ENCODE measurements at places on chromosomes 5 and 9. TPM values are rescaled to one million over a fixed set of nuclear protein-coding genes. Genes with fewer than 3 reads are reported as not detected.

DNA sequence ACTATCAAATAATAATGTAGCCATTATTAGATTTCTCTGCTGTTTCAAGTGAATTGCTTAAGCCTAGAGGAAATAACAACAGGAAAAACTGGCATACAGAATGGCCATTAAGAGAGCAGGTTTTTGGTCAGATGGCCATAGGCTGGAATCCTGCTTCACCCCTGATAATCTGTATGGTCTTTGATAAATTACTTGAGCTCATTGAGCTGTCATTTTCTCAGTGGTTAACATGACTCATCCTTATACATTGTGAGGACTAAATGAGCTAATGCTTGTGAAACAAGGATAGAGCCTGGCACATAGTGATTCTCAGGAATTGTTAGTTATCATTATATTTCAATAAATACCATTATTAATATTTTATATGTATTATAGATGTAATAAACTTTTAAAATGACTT is 516.5 kb downstream of the KIF4B start:
- DNase-seq = no peak

DNA sequence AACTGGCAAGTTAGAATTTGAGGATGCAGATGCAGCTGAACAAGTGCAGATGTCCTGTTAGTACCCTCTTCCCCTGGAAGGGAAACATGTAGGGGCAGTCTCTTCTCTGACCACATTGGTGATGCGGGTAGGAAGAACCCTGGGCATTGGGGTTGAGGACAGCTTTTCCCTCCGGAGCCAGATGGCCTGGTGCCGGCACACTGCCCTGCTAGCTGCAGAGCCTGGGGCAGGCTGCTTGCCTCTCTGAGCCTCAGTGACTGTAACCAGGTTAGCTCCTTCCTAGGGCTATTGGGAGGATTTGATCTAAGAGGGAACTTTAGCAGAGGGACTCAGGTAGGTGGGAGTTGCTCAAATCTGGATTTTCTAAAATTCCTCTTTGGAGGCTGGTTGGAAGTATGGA is 148.4 kb downstream of the HSPA4 start:
- DNase-seq = no peak

DNA sequence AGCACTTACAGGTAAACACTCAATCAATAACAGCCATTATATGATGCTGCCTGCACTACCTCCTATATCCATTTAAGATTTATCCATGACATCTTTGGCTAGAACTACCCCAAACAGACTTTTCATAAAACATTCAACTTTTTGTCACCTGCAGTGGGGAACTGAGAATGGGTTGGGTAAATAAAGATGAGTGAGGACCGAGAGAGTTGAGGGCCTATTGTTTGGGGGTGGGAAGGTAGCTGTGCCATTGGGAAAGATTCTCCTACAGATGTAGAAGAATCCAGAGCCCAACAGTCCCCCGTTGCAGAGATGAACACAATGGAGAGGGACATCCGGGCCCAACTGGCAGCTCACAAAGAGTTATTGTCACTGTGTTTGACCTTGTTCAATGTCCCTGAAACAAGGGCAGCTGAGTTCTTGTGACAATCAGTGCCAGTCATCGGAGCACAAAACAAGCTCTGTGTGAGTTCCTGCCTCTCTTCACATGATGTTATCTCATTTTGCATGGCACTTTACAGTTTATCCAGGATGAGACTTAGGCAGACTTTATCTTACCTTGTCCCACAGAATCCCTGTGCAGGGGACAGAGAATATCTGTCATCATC is 11.5 kb upstream of the SLC31A2 start:
- no peak for DNase-seq

GRCh38 chr5:123448017-123448617 is 24.9 kb upstream of the CEP120 start:
- no peak for DNase-seq

GRCh38 chr9:88220652-88221051 is 82.4 kb upstream of the SPATA31C2 start:
- DNase-seq = no peak

- no peak for DNase-seq
Observed at GRCh38 chr5:74461251-74461650, 179.3 kb downstream of the ENC1 start.

GRCh38 chr5:153704110-153704509 is 213.6 kb downstream of the GRIA1 start:
- DNase-seq = no peak

GRCh38 chr5:123810253-123810652 is 298.3 kb downstream of the CSNK1G3 start:
- DNase-seq = peak; percentile 20

- no peak for DNase-seq
Observed at GRCh38 chr5:39203275-39203922, 16.0 kb downstream of the FYB1 start.

- DNase-seq = no peak
Observed at GRCh38 chr5:107010060-107010459, 660.7 kb downstream of the EFNA5 start.

GRCh38 chr9:72205513-72205912 is 56.3 kb downstream of the GDA start:
- DNase-seq = no peak

DNA sequence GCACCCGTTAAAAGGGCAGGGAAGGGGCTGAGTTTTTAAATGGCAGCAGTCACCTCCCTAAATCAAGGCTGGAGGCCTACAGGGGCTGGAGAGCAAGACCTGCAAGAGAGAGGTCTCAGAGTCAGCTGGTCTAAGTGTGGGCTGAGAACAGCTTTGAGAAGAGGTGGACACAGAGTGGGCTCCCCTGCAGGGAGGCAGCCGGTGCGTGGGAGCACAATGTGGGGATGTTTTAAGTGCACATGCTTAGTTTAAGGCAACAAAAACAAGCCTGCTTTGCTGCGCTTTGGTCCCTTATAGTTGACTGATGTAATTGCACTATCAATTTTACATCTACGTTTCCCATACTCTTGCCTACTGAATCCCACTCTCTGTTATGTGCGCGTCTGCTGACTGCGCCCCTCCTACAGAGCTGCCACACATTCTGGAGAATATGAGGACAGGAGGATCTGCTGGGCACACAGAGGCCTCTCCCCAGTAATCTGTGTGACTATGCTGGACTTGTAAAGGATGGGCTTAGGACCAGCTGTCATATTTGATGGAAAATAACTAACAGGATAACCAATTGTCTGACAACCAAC is 62.0 kb upstream of the ICE1 start:
- DNase-seq = no peak

- DNase-seq = peak; percentile 23
Observed at GRCh38 chr9:108156270-108156998, 666.9 kb upstream of the KLF4 start.

DNA sequence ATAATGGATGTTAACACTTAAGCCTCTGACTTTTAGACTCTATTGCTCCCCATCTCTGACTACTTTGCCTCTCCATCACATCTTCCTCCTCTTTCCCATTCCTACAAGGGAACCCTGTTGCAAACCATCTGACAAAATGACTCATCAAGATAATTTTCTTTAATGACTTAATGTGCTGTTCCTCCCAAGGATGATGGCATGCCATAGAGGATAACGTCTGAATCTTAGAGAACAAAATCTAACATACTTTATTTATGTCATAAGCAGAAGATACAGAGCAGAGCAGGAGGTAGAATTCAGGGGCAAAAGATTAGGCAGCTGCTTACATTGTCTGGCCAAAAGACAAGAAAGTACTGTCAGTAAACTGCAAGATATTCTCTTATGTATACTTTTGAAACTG is 76.8 kb downstream of the FGF10 start:
- no peak for DNase-seq

- no peak for DNase-seq
Observed at GRCh38 chr9:482739-483138, 268.1 kb downstream of the DOCK8 start.

- no peak for DNase-seq
Observed at GRCh38 chr5:87151547-87151946, 116.1 kb upstream of the RASA1 start.

DNA sequence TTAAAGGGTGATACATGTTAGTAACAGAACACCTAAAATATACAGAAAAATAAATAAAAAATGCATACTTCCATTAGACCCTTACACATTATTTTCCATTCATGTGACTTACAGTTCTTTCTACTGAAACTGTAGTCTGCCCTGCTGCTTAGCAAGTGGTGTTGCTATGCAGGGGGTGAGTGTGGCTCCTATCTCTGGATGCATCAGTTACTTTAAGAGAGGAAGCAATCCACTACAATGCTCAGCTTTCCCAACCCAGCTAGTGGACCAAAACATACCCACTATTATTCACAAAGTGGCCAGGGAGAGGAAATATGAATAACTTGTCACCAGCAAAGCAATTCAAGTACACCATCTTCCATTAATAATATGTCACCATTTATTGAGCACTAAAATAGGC is 121.8 kb downstream of the DOCK2 start:
- DNase-seq = no peak

GRCh38 chr5:10432059-10433008 is 9.3 kb upstream of the ROPN1L start:
- no peak for DNase-seq

DNA sequence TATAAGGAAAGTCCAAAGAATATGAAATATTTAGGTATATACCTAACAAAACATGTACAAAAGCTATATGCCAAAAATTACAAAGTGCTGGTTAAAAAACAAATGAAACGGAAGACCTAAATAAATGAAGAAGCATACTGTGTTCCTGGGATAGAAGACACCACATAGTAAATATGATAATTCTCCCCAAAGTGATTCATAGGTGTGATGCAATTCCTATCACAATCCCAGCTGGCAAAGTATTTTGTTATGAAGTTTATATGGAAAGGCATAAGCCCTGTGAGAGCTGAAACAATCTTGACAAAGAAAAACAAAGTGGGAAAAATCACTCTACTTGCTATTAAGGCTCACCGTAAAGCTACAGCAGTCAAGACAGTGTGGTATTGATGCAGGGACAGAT is 2.6 kb upstream of the SMIM23 start:
- DNase-seq = no peak

DNA sequence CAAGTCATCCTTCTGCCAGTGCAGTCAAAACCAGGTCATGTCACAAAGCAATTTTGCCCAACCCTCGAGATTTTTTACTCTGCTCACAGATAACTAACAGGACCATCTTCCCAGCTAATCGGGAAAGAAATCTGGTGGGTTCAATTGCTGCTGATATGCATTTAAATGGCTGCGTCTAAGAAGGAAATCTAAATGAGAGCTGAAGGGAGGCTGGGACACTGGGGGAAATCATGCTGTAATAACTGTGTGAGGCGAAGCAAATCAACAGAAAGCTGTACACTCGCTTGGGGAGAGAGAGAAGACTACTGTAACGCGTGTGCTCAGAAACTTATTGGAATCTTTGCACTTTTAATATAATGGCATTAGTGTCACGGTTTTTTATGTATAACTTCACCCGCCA is 535.0 kb downstream of the CDK5RAP2 start:
- DNase-seq = no peak

GRCh38 chr5:167355346-167355745 is 936.1 kb upstream of the WWC1 start:
- no peak for DNase-seq

DNA sequence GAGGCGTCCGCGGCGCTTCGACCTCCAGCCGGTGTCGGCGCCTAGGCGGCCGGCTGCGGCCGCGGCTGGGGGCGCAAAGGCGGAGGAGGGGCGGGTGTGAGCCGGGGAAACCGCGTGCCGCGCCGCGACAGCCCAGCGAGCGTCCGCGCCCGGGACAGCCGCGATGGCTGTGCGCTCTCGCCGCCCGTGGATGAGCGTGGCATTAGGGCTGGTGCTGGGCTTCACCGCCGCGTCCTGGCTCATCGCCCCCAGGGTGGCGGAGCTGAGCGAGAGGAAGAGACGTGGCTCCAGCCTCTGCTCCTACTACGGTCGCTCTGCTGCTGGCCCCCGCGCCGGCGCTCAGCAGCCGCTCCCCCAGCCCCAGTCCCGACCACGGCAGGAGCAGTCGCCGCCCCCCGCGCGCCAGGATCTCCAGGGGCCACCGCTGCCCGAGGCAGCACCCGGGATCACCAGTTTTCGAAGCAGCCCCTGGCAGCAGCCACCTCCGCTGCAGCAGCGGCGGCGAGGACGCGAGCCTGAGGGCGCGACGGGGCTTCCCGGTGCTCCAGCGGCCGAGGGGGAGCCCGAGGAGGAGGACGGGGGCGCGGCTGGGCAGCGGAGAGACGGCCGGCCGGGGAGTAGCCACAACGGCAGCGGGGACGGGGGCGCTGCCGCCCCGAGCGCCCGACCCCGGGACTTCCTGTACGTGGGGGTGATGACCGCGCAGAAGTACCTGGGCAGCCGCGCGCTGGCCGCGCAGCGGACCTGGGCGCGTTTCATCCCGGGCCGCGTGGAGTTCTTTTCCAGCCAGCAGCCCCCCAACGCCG is 605 bp downstream of the CHSY3 start:
- no peak for DNase-seq

DNA sequence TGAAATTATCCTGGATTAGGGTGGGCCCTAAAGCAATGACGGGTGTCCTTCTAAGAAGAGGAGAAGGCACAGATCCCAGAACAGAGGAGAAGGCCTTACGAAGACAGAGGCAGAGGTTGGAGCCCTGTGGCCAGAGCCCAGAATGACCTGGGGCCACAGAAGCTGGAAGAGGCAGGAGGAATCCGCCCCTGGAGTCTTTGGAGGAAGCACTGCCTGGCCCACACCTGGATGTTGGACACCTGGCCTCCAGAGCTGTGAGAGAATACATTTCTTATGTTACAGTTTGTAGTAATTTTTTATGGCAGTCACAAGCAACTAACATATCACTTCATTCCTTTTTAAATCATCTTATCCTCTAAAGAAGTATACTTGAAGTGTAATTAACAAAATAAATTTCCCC is 8.5 kb downstream of the MRPL36 start:
- DNase-seq = no peak

GRCh38 chr5:31755676-31756230 is 116.8 kb downstream of the PDZD2 start:
- DNase-seq = no peak

DNA sequence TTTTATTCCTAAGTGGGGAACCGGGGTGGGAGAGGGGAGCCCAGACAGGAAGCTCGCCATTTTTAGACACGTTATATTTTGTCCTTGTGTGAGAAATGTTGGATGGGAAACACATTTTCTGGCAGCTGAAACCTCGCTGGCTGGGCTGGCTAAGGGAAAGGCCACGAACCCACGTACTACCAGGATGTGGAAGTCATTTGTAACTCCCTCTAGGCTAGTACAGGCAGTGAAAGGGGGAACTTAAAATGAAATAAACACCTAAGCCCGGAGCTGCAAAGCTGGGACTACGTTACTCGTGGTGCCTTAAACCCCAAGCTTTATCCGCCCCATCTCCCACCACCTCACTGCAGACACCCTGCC is 42.5 kb downstream of the TMEM174 start:
- no peak for DNase-seq

GRCh38 chr5:22431406-22431805 is 421.7 kb downstream of the CDH12 start:
- DNase-seq = no peak

GRCh38 chr5:40842351-40842750 is 1.2 kb downstream of the CARD6 start:
- DNase-seq = no peak

Gene NR4A3
- 0.51 TPM for total RNA-seq

Gene LVRN
- 1.8 TPM for total RNA-seq

Gene GALNT12
- total RNA-seq = 139 TPM

Gene HAPLN1
- 0.93 TPM for total RNA-seq

Gene C5orf58
- not detected for total RNA-seq

Gene GNA14
- total RNA-seq = 7.0 TPM

Gene PTGR1
- 41.5 TPM for total RNA-seq

Gene NUTM2G
- total RNA-seq = not detected

Gene LEAP2
- 9.9 TPM for total RNA-seq

Gene CTXN3
- not detected for total RNA-seq

Gene PPIC
- total RNA-seq = 50.8 TPM

Measured in mucosa of descending colon (tissue), 3 donors.